ENCODE measurements at places on chromosomes 4 and X. TPM values are rescaled to one million over a fixed set of nuclear protein-coding genes. Genes with fewer than 3 reads are reported as not detected.

FAM149A gene
- polyA plus RNA-seq, result not detected

DNA sequence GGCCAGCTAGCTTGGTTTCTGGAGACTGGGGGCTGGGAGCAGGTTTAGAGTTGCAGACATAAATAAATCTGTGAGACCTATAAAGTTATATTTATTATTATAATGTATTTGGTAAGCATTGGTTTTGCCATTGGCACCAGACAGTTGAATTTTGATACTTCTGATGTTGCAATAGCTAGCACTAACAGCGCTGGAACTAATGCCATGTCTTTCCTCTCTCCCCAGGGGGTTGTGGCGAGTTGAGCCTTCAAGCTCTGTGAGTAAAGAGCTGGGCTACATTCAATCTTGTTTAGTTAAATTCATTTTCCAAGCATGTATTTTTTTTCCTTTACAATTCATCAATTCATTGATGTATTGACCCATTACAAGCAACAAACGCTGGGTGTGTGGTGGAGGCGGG lies 358.7 kb upstream of the NR3C2 start:
- DNase-seq, result no peak

HTN1 gene
- polyA plus RNA-seq, result not detected

ZNF732 gene
- not detected for polyA plus RNA-seq

- peak; percentile 82 for DNase-seq
Observed at GRCh38 chr4:99156992-99157391, 12.9 kb upstream of the ADH4 start.

- DNase-seq, result peak; percentile 37
Observed at GRCh38 chr4:106032851-106033286, 137.6 kb downstream of the NPNT start.

- DNase-seq, result no peak
Observed at GRCh38 chrX:39550795-39551361, 546.9 kb downstream of the BCOR start.
